T-helper 9 cell (primary cell): ENCODE measurements at places on chromosomes 16 and 17.

DNA sequence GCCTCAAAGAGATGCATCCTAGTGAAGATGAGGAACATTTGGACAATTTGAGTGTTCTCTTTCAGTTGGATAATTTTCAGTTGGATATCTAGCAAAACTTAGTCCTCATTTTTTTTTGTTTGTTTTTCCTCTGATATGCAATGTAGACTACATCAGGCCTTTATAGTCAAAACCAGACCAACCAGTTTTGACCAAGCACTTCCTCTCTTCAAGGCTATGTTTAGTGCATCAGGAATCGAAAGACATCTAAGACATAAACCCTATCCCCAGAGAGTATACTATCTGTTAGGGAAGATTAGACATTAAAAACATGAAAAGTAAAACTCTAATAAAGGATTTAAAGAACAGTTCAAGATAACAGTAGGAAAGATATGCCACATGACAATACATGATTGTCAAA, 256.1 kb downstream of the IRX3 start:
- no peak for DNase-seq

GRCh38 chr17:12591021-12591735, 74.5 kb upstream of the MYOCD start:
- DNase-seq, result no peak

DNA sequence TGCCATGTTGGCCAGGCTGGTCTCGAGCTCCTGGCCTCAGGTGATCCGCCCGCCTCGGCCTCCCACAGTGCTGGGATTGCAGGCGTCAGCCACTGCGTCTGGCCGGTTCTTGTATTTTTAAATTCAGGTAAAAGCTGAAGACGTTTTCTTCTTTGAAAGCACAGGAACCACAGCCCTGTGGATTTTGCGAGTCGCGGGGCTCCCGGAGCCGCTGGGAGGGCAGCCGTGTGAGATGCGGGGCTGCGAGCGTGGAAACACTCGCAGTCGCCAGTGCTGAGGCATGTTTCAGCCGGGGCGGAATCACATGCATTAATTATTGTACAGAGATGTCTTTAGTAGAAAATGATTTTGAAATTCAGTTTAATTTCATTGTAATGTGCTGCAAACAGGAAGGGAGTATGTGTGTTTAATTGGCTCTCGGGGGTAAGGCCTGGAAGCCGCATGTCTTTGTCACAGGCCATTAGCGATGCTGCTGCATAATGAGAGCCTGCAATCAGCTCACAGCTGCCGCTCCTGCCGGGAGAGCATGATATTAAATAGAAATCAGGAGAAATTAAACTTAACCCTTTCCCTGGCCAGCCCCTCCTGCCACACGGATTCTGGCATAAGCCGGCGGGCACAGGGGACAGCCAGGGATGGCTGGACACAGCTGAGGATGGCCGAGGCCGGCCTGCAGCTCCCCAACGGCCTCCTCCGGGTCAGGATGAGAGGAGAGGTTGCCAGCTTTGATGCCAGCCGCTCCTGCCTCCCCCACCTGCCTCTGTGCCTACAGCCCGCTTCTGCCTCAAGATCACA, 35.4 kb upstream of the CDH15 start:
- DNase-seq, result no peak

- peak; percentile 37 for DNase-seq
These were observed 404.1 kb downstream of the WWOX start for GRCh38 chr16:78503602-78504001.

GRCh38 chr16:86498671-86499439, 11.5 kb upstream of the FOXF1 start:
- DNase-seq, result no peak

GRCh38 chr16:67845291-67846062, 1.3 kb upstream of the NUTF2 start:
- no peak for DNase-seq

DNA sequence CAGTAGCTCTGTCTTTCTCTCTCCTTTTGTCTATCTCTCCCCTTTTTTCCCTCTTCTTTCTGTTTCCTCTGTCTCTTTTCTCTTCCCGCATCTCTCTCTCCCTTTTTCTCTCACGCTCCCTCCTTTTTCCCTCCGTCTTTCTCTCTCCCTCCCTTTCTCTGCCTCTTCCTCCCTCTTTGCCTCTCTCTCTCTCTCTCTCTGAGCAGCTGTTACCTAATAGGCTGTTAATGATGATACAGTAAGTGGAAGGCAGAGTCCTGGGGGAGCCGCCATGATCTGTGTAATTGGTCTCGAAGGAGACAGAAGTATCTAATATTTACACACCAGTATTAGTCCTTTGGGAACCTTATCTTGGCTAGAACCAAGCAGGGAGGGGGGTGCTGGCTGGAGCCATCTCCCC, 136.1 kb upstream of the CIBAR2 start:
- no peak for DNase-seq
